ENCODE measurements at places on chromosomes 1 and 21.

DNA sequence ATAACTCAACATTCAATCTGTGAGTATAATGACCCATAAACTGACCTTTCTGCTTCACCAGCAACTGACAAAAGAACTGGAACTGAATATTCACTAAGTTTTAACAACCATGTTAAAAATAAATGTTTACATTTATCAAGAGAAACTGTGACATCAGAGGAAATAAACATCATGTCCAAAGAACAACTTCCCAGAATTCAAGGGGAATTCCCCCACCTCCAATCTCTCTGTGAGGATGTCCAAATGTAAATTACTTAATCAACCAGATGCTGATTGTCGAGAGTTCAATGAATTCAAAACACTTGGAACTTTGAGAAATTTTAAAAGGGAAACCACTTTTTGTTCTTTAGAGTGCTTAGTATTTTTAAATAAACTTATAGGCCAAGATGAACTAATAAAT, 365.6 kb upstream of the ADGRL2 start:
- DNase-seq: no peak

DNA sequence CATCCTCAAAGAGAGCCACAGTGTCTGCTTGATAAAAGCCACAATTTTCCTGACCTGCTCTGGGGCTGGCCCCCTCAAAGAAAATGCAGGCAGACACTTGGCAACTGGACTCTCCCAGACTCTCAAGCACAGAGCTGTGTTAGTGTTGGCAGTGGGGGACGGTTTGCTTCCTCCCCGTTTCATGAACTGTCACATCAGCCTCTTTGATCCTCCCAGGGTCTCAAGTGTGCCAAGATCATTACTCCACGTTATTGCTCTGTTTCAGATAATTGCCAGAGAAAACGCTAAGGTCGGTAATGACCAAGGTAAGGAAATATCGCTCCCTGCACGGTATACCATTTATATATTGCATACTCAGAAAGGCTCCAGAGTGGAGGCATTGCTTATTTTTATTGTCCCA, 138.8 kb downstream of the NTMT2 start:
- no peak for DNase-seq

DNA sequence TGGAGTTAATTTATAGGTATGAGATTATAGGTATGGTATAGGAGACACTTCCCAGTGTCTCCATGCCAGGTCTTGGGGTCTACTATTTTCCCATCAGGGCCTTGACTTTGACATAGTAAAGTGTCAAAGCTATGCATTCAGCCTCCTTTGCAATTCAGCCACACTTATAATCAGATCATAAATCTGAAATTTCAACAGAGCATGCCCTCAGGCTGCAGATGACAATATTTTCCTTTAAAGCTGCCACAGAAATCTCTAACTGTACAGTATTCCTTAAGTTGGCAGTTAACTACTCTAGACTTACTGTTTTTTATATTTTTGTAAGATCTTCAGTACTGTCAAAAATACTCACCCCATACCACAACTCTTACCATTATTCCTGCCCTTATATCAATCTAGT, 30.2 kb upstream of the RGS7 start:
- DNase-seq: peak; percentile 9

GRCh38 chr1:18090636-18091035, 17.0 kb upstream of the IGSF21 start:
- DNase-seq: no peak

DNA sequence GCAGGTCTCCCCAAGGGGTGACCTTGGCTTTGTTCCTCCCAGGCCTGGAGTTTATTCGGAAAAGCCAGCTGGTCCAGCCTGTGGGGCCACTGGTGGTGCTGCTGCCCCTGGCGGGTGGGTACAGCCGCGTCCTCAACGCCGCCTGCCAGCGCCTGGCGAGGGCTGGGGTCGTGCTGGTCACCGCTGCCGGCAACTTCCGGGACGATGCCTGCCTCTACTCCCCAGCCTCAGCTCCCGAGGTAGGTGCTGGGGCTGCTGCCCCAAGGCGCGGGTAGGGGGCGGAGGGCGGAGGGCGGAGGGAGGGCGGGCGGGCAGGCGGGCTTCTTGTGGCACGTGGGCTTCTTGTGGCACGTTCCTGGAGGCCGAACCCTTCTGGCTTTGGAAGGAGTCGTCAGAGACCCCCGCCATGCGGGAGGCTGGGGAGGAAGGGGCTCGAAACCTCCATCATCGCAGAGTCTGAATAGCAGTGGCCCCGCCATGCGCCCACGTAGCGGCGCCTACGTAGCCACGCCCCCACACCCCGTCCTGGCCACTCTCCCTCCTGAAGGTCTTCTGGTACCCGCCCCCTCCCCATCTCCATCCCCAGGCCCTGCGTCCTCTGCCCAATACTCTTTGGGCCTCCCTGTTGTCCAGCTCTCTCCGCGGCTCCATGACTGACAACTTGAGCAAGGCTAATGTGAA, 16.7 kb downstream of the PCSK9 start:
- DNase-seq: no peak

DNA sequence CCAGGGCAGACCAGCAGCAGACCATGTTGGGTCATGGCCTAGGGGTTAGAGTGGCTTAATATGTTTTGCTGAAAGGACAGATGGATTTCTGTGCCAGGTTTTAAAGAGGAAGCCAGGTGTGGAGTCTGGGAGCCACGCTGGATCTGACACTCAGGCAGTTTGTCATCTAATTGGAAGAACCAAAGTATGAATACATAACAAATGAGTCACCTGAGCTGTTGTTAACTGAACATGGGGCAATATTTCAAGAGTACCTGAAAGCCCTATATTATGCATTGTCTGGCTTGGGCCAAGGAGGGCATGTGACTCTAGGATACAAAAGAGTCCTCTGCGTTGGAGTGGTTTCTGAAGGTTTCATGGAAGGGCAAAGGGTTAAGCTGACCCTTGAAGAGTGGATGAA, 70.6 kb downstream of the LMO4 start:
- no peak for DNase-seq

GRCh38 chr1:28021064-28021463, 61.3 kb downstream of the XKR8 start:
- DNase-seq: no peak

DNA sequence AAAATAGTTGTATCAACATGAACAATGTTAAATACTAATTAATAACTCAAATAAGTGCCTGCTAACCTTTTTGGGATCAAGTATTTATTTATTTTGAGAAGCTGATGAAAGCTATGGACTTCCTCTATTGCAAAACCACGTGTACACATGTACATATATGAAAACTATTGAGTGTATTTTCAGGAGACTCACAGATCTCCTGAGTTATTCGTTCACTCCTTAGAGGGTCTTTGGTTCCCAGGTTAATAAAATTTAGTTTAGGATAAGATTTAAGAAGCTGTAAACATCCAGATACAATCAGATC, 130.5 kb downstream of the DISC1 start:
- no peak for DNase-seq

GRCh38 chr1:37741130-37741529, 23.8 kb downstream of the EPHA10 start:
- peak; percentile 28 for DNase-seq

GRCh38 chr1:18246543-18246942, 138.9 kb downstream of the IGSF21 start:
- no peak for DNase-seq

GRCh38 chr1:36705629-36706028, 222.9 kb upstream of the CSF3R start:
- no peak for DNase-seq

DNA sequence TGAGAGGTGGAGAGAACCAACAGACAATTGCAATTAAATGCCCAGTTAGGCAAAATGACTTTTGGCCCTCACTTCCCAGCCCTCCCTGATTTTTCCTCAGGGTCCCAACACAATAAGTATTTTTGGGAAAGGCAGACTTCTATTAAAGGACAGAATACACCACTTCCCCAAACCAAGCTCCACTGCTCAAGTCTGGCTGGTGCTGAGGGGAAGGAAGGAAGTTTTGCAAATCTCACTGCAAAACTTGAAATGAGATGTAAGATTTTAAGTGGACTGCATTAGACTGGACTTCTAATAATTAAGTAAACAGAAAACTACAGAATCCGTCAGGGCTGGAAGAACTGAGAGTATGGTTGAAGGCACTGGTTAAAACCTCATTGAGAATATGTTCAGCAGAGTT, 32.2 kb upstream of the CD1D start:
- DNase-seq: no peak

DNA sequence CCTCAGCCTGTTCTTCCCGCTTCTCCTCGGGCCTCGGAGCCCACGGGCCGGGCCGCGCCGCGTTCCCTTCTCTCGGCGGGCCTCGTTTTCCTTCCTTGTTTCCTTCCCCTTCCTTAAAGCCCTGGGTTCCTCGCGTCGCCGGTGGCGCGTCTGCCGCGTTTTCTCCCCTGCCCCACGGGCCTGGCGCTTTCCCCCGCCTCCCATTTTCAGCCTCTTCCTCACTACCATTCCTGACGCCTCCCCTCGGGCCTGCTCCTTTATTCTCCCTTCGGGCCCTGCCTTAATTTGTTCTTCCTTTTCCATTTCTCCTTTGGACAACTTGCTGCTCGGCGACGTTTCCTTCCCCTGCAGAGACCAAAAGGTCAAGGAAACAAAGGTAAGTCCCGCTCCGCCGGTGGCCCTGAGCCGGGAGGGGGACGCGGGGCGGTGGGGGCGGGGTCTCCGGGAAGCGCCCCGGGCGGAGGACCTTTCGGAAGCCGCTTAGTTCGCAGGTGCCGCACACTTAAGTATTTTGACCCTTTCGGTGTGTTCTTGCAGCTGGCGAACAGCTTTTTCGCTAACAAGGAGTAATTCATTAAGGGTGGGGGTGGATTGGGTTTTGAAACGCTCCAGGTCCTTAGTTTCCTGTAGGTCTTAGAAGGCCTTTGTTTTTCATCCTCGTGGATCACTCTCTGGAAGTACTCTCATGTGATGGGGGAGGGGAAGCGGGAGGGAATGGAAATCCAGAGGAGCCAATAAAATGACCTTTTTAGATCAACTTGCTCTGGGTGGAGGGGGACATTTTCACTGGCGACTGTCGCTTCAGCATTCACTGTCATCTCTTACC, 780 bp downstream of the YTHDF2 start:
- peak; percentile 62 for DNase-seq

DNA sequence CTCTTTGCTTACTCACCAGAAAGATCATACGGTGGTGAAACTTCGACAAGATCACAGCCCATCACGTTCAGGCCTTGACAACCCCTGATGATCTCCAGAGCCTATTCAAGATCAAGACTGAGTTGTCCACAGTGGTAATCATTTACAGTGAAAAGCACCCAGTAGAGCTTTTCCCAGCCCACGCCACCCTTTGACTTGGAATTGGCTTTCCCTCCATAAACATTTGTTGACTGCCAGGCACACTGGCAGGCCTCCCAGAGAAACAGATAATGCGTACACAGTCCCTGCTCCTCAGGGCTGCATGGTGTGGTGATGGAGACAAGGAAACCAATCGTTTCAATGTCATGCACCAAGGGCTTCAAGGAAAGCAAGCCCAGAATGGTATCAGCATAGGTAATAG, 10.1 kb downstream of the AGMAT start:
- DNase-seq: no peak

DNA sequence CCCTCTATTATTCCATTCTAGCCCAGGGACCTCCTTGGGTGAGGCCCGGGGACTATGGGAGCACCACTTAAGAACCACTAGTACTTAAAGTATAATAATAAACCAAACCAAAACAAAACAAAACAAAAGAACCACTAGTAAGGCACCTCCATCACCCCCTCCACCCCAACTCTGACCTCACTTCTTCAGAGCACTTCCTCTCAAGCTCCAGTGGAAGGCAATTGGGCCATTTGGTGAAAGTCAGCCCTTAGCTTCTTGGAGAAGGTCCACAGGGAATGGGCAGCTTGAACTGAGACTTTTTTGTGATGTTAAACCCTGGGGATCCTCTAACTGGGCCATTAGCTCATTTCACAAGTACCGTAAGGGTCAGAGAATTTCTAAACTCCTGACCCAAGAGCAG, 237.3 kb downstream of the RHOU start:
- no peak for DNase-seq

DNA sequence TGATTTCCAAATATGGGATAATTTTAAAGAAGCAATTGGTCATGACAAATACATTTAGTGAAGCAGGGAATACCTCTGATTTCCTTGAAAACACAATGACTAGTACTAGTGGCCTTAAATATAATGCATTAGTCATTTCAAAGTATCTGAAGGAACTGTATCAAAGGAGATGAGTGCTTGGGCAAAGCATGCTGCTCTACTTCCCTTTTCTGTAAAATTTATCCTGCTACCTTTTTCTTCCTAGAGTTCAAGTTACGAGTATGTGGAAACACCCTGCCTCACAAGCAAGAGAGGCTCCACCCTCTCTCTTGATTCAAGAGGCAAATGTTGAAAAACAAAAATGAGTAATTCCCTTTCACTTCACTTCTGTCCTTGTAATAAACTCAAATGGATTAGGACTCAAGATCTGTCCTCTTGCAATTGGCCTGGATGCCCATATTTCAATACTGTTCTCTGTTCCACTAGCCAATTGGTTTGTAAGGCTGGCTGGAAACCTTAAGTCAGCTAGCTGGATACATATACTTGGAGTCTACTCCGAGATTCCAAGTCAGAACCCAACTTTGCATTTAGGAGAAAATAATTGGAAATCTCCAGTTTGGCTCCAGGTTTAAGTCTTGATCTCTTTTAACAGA, 92.5 kb downstream of the CDC42BPA start:
- DNase-seq: peak; percentile 84

- DNase-seq: peak; percentile 62
Observed at GRCh38 chr1:55375617-55376258, 160.6 kb upstream of the USP24 start.

- peak; percentile 74 for DNase-seq
Observed at GRCh38 chr21:45309069-45309986, 21.6 kb upstream of the POFUT2 start.

DNA sequence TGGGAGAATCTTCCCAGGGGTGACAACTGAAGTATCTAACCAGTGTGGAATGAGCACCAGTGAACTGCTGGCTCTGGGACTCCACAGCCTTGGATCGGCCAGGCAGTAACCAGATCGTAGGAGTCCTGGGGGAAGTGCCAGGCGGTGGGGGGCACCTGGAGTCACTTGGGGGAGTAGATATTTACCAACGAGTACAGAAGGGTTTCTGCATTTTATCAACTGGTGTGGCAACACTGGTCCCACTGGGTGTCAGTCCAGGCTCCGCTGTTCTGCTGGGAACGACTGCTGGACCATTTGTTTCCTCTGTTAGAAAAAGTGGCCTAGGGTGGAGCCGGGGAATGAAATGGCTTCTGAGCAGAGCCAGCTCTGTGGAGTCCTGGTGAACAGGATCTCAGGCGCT, 14.4 kb downstream of the HEYL start:
- DNase-seq: no peak

GRCh38 chr1:154951901-154952657, 3.8 kb downstream of the PBXIP1 start:
- no peak for DNase-seq

- no peak for DNase-seq
Observed at GRCh38 chr1:3244025-3244926, 175.3 kb downstream of the PRDM16 start.

- DNase-seq: no peak
Observed at GRCh38 chr1:180217006-180217405, 13.1 kb upstream of the LHX4 start.

DNA sequence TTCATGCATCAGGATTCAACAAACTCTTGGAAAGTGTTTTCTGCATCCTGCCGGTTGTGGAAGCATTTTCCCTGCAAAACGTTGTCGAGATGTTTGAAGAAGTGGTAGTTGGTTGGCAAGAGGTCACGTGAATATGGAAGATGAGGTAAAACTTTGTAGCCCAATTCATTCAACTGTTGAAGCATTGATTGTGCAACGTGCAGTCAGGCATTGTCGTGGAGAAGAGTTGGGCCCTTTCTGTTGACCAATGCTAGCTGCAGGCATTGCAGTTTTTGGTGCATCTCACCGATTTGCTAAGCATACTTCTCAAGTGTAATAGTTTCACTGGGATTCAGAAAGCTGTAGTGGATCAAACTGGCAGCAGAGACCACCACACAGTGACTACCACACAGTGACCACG, 57.0 kb upstream of the PRDM2 start:
- no peak for DNase-seq

Data from EH (cell line).